ENCODE measurements at places on chromosomes 4 and X. TPM values are rescaled to one million over a fixed set of nuclear protein-coding genes. Genes with fewer than 3 reads are reported as not detected.

DNA sequence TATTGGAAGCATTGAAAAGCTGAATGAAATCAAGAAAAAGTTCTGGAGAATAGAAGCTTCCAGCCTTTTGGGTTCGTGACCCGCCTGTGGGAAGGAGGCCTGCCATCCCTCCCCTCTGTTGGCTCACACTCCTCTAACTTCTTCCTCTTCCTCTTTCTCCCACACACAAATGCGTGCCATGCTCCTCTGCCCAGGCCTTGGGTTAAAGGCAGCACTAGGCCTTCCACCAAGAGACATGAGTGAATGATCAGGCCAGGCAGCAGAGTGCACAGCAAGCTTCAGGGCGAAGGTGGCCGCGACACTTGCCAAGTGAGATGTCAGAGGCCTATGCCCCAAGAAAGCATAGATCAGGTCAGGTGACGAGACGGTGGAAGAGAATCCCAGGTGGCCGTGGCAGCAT is 38.4 kb downstream of the FAM193A start:
- no peak for DNase-seq

DNA sequence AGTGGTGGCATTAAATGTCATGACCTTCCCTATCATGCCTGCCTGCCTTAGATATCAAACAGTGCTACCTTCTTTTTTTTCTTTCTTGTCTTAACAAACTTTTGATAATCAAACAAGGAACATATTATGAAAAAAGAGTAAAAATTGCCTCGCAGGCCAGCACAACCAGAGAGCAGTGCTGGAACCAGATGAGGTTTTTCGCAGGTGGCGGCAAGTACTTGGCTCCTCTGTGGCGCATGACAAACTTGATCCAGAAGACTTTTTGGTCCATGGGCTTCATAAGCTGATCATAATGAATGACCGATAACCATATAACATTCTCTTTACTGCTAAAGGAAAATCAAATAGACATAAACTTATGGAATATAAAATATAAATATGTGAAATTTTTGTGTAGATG is 61.8 kb downstream of the UGT2B10 start:
- no peak for DNase-seq

DNA sequence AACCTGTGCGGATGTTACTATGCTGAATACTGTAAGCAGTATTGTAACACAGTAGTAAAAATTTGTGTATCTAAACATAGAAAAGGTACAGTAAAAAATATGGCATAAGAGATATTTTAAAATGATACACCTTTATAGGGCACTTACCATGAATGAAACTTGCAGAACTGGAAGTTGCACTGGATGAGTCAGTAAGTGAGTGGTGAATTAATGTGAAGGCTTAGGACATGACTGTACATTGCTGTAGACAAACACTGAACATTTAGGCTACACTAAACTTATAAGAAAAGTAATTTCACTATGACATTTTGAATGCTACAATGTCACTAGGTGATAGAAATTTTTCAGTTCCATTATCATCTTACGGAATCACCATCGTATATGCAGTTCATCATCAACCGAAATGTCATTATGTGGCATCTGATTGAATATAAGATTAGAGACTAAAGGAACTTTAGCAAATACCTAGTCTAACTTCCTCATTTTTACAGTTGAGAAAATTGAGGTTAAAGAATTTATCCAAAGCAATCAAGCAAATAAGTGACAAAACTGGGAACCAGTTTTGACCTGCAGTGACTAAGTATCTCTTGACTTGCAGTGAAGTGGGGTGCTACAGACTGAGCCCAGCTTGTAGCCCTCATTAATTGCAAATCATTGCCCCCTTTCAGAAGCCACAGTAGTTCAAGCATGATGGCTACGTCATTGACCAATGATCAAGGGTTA is 55.3 kb downstream of the EGF start:
- DNase-seq: no peak

DNA sequence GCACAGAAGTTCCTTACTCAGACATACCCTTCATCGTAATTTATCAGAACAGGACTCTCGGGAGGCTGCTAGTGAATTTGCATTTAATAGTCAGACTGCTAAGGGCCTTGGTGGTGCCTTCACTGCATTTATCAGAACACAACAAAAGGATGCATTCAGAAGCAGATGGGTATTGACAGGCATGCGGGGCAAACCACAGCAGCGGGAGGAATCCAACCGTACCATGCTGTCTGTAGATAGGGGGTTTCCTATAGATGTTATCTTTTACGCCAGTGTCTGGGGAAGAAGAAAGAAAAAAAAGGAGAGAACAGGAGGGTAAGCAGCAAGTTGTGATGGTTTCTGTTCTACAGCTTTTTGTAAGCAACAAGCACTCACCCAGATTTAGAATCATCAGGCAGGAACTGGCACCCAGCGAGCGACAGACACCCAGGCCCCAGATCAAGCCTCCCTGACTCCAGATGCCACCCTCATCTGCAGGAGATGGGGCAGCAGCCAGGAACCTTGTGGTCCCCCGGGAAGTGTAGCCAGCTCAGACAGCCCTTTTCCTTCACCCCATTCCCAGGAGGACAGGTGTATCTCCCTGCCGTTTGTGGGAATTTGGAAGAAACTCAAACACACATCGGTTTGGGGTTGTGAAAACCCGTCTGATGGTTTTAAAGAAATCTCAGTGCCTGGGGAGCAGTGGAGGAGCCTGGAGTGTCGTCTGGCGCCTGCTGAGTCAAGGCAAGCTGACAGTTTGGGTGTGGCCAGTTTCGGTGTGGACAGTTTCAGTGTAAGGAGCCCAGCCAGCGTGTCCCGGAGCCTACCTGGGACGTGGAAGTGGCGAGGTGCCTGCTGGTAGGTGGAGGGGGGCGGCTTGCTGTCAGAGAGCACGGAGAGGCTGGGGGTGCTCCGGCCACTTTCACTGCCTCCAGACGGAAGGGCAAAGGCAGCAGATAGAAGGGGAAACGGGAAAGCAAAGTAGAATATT is 80.0 kb upstream of the AFAP1 start:
- DNase-seq: no peak

The GLRB gene
- 0.54 TPM for total RNA-seq
